ENCODE measurements at places on chromosomes 5 and 9.

- DNase-seq = no peak
These were observed 256.9 kb downstream of the HINT1 start for GRCh38 chr5:130908186-130908585.

GRCh38 chr5:150616024-150616470, 24.4 kb upstream of the SYNPO start:
- no peak for DNase-seq

DNA sequence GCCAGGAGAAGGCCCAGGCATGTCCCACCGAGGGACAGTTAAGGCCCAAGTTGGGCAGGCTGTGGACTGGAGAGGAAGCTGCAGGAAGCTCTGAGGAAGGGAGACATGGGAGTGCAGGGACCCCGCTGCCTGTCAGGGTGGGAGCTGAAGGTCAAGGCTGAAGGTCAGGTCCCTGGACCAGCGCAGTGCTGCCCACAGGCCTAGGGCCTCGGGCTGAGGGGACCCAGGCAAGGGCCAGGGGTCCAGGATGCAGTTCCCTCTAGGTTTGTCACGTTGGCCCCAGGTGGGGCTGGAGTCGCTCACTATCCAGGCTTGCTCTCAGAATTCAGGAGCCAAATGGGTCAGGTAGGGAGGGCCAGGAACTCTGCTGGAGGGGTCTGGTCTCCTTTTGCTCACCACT, 76.7 kb upstream of the STXBP1 start:
- no peak for DNase-seq

DNA sequence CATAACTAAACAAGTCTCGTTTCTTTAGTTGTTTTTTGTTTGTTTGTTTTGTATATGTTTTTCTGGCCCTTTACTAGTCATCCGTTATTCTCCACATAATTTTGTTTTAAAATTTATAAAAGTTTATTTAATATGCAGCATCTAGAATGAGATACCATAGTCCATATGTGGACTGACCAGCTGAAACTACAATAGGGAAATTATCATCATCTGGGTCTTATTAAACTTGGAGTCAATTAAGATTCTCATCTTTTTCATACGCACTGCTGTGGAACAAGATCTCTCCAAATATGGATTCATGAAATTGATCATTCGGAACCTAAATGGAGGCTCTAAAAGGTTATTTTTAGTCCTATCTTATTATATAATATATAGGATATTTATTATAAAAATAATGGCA, 99.3 kb downstream of the FGF1 start:
- DNase-seq = no peak

DNA sequence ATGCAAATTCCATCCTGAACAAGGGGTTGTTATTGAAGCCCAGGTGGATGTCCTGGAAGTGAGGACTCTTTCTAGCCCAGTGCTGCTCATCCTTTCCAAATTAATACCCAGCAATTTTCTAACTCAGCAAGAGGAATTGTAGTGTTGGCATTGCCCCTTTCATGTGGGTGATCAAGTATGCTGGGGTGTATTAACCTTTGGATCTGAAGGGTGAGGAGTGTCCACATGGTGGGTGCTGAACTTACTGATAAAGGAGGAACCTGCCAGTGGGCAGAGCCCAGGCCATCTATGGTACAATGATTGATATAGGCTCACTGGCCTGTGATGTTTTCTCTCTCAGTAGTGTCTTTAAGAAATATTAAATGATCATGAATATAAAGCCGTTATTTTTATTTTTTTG, 210.1 kb downstream of the NTRK2 start:
- DNase-seq = no peak

- DNase-seq = no peak
These were observed 111.5 kb upstream of the EQTN start for GRCh38 chr9:27408482-27408881.

DNA sequence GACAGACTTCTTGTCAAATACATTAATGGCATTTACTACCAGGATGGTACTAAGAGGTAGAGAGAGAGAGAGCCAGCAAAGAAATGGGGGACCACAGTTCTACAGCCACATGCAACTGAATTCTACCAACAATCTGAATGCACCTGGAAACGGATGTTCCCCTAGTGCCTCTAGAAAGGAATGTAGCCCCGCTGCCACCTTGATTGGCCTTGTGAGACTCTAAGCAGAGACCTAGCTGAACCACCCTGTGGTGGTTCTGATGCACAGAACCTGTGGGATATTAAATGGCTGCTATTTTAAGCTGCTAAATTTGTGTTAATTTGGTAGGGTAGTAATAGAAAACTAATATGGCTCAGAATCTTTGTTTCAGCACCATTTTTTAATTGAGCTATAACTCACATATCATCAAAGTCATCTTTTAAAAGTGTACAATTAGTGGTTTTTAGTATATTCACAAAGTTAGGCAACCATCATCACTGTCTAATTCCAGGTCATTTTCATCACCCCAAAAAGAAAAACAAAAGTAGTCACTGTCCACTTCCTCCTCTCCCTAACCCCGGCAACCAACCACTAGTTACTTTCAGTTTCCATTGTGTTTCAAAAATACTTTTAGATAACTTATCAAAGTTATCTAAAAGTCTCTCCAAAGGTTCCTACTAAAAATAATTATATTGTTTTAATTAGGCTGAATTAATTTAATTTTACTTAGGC, 51.7 kb downstream of the CPLANE1 start:
- no peak for DNase-seq

- no peak for DNase-seq
These were observed 38.5 kb upstream of the RARS1 start for GRCh38 chr5:168447808-168448207.

DNA sequence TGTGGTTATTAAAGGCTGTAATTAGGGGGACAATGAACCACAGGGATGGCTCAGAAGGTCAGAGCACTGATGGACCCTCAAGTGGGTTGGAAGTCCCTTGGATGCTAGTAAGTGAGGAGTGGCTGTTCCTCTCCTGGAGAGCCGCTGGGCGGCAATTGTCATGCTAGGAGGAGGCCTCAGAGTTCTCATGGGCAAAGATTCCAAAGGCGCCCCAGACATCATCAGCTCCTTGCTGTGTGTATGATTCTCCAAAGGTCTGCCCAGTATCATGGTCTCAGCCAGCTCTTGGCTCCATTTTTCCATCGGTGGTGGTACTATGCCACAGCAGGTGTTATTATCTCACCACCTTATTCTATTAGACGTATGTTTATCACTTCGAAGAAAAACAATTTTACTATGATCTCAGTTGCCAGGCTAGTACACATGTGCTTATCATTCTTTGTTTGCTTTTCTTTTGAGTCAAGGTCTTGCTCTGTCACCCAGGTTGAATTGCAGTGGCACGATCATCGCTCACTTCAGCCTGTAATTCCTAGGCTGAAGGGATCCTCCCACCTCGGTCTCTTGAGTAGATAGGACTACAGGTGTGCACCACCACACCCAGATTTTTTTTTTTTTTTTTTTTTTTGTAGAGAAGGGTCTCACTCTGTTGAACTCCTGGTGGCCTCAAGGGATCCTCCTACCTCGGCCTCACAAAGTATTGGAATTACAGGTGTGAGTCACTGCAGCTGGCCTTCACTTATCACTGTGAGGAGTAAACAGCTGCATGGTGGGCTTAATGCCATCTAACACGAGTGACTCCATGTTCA, 46.8 kb downstream of the EXOSC2 start:
- DNase-seq = no peak

GRCh38 chr5:101346447-101346846, 443.4 kb upstream of the ST8SIA4 start:
- DNase-seq = no peak

DNA sequence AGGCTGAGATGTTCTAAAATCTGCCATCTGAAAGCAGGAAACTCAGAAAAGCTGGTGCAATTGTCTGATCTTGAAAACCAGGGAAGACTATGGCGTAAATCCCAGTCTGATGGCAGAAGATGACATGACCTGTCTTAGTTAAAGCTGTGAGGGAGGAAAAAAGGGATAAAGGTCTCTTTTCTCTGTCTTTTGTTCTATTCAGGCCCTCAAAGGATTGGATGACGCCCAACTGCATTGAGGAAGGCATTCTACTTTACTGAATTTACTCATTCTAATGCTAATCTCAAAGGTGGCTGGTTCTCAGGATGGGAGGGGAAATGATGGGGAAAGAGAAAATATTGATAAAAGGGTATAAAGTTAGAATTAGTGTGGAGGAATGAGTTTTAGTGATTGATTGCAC, 312.8 kb upstream of the CTNND2 start:
- DNase-seq = no peak

GRCh38 chr9:32380944-32381343, 3.5 kb upstream of the ACO1 start:
- no peak for DNase-seq

DNA sequence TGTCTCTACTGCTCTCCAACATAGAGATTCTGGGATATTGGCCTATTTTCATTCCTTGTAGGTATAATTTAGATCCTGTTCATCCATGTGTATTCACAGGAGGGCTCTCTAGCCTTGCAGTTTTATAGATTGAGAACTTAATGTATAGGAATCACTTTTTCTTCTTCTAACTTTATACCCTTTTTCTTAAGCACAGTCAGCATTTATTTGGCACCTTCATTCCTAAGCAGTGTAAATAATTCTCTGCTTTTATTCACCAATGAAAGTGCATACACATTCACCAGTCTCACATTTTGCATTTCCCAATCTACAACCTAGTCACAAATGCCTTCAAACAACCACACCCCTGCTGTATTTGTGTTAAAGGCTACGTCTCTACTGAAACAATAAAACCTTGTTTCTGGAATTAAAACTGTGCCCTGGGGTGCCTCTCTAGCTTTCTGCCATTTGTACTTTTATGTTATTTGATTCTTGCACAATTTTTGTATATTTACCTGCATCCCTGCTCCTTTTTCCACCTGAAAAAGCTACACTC, 49.3 kb downstream of the NREP start:
- no peak for DNase-seq

- no peak for DNase-seq
These were observed 232.6 kb downstream of the PRDM9 start for GRCh38 chr5:23740029-23740428.

- no peak for DNase-seq
These were observed 5.1 kb upstream of the FST start for GRCh38 chr5:53475320-53475719.

DNA sequence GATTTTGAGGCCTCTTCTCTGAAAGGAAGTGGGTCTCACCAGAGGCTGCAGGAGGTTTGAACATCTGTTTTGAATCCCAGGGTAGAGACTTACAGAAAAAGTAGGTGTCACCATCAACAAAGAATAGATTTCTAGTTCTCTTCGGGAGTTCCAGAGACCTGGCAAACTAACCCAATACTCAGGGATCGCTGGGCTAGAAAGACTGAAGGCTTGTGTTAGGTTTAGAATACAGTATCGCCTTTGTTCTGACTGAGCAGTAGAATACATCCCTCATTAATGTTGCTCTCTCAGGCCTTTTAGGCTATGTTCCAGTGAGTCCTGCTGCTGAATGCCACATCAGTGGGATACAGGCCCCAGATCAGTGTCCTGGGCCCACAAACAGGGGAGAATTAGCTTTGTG, 27.2 kb downstream of the RUSC2 start:
- no peak for DNase-seq

DNA sequence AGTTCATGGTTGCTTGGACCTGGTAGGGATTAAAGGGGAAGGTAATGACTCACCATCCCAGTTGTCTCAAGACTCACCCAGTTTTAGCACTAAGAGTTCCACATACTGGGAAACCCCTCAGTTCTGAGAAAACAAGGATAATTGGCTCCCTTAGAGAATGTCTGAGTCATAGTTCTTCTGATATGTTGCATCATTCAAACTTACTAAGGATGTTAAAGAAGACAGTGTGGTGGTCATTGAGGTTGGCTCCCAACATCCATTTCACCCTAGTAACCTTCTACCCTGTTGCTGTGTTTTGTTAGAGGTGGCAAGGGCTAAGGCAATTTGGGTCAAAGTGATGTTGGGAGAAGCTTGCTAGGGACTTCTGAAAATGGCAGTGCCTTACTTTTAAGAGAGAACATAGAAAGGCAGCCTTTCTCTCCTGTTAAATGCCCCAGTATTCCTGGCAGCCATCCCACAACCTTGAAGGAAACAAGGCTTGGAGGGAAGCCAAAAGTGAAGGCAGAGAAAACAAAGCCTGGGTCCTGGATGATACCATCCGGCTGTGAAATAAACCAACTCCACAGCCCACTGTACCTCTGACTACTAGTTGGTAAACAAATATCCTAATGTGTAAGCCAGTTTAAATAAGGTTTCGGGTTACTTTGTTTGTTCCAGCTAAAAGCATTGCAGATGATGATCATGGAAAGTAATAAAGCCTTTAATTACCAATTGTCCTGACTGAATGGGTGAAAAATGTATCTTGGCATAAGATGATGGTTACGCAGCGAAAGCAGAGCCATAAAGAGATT, 80.4 kb upstream of the ADAMTSL1 start:
- DNase-seq = no peak

DNA sequence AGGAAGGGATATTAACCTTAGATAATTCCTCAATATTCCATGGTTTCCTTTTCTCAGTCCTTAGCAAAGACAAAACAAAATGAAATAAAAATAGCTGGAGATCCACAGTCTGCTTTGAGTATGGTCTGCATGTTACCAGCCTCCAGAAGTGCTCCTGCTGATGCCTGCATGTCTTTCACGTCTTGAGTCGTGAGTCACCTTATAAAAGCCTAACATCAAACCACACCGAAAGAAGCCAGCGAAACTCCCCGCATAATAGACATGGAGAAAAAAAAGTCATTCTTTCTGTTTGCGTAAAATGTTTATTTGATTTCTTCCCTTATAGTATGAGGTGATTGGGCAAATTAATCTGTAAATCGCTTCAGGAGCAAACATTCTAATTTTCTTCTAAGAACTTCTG, 380.5 kb downstream of the SLCO4C1 start:
- no peak for DNase-seq
